ENCODE measurements at places on chromosomes 2 and 18.
A peak's percentile ranks its signal among the peaks of the same experiment; 100 is the strongest.

DNA sequence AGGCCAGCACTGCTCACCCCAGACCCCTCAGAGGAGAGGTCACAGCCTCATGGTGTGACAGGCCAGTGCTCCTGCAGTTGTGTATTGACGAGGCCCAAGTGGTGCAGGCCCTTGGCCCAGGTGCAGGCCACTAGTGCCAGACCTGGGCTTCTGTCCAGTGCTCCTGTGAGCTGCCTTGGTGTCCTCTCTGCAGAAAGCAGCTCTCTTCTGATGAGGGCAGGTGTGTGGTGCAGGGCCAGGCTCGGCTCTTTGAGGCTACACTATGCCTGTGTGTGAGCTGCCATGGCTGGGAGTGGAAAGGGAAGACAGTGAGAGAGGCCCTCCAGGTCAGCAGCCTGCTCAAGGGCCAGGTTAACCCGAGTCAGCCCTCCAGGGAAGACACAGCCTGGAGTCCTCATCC is 17.1 kb downstream of the EHD3 start:
- no peak for DNase-seq

DNA sequence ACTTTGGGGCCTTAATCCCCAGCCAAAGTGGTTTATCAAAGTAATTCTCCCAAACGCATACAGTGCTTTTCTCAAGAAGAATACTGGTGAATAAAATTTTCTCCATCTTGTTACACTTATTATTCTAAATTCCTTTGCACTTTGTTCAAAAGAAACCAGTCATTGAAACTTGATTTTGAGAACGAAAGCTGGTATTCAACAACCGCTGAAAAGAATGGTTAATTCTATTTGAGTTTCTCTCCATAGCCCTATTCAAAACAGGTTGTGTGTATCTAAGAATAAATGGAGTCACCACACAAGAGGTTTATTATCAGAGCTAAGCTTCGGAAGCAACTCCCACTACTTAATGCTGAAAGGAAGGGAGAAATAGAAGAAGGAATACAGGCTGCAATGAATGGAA is 117.7 kb downstream of the C1D start:
- no peak for DNase-seq

- no peak for DNase-seq
Observed at GRCh38 chr18:62590799-62591590, 68.2 kb downstream of the ZCCHC2 start.

- no peak for DNase-seq
Observed at GRCh38 chr18:69895066-69896047, 52.3 kb downstream of the CD226 start.

- DNase-seq: no peak
Observed at GRCh38 chr2:133098787-133099186, 428.8 kb upstream of the LYPD1 start.

- DNase-seq: no peak
Observed at GRCh38 chr2:232234922-232235615, 143.5 kb upstream of the ALPP start.

- no peak for DNase-seq
Observed at GRCh38 chr2:172513524-172513900, 42.4 kb upstream of the PDK1 start.

- no peak for DNase-seq
Observed at GRCh38 chr2:231393149-231394131, 2.1 kb upstream of the B3GNT7 start.

GRCh38 chr2:32124660-32125059 is 41.0 kb upstream of the SLC30A6 start:
- no peak for DNase-seq

DNA sequence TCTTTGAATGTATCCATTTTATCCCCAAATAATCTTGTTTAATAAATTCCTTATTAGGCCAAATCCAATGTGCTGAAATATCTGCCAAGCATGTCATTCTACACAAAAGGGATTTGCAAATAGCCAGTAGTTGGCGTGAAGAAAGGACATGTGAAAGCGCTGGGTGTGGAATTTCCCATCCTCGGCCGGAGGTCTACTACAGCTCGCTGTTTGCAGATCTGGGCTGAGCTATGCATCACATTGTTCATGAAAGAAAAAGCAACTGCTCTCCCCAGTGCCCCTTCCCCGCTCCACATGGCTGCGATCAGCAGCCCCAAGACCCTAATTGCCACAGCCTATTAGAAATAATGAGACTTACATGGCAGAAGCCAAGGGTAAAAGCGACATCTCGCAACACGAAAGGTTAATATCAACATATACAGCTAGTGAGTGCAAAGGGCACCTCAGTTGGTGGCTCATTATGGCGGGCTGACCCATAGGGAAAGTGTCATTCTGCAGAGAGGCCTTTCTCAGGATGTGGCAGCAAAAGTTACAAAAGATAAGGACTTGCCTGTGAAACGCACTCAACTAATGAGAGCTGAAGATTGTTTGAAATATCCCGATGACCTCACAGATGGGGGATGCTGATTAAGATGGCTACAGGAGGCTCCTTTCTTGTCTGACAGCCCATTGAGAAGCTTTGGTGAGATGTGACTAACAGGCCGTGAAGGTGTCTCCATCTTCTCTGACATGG is 126.9 kb upstream of the CYP1B1 start:
- no peak for DNase-seq

GRCh38 chr2:240846873-240847595 is 21.6 kb upstream of the AGXT start:
- DNase-seq: no peak

DNA sequence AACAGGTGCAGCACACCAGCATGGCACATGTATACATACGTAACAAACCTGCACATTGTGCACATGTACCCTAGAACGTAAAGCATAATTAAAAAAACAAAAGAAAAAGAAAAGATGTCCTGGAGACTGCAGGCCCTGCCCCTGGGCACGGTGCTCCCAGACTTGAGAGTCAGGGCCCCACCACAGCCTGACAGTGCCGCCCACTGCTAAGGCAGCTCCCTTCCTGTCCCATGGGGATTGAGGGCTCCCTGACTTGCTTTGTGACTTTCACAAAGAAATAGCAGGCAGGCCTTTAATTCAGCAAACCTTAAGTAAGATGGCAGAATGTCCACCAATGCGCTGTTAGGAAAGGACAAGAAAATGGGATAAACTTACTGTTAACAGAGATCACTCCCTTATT is 116.8 kb downstream of the NDUFA10 start:
- DNase-seq: no peak

DNA sequence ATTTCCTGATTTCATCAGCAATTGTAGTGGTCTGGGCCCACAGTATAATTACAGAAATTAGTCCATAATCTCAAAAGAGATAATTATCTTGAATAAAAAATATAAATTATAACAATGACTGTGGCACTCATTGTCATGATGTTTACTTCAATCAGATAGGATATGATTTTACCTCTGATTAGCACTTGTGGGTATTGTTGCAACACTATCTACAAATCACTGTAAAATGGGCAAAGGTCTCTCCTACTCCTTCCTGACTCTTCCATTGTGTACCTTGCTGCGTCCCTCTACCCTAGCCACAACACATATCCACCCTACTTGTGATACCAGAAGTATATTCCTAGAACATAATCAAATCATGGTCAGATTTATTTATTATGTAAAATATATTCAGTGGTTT is 200.9 kb upstream of the TRIB2 start:
- no peak for DNase-seq

GRCh38 chr2:27856386-27856785 is 33.8 kb downstream of the RBKS start:
- no peak for DNase-seq

DNA sequence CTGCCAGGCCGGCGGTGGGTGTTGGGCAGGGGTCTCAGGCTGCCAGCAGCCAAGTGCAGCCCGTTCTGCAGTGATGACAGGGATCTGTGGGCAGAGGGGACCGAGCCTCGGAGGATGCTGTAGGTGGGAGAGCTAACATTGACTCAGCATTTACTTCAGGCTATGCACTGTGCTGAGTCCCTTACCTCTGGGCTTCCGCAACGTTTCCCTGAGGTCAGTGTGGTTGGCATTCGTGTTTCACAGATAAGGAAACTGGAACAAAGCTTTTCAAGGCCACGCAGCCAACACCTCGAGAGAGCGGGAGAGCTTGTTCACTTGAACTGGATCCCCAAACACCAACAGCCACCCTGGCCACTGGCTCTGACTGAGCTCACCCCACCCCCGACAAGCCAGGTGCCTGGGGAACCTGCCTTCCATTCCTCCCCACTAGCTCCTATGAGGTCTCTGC is 839 bp upstream of the GPR148 start:
- DNase-seq: peak; percentile 20

GRCh38 chr2:220374282-220374681 is 746.9 kb downstream of the SLC4A3 start:
- no peak for DNase-seq

GRCh38 chr2:18362696-18363095 is 197.8 kb downstream of the RDH14 start:
- DNase-seq: peak; percentile 74

GRCh38 chr2:71849607-71850305 is 297.9 kb downstream of the CYP26B1 start:
- no peak for DNase-seq

DNA sequence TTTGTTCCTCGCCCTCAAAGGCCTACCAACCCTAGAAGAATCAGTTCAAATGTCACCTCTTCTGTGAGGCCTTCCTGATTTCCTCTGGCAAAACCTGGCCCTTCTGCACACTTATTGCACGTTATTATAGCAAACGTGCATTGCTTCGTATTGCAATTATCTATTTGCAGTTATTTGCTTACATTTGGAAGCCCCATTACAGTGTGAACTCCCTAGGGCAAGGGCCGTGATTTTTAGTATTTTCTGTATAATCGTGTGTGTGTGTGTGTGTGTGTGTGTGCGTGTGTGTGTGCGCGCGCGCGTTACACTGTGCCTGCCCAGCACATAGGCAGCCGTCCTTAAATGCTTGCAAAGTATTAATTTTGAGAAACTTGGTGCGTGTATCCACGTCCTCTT is 460 bp upstream of the SEMA4F start:
- no peak for DNase-seq

- no peak for DNase-seq
Observed at GRCh38 chr2:232920760-232921159, 50.7 kb downstream of the SNORC start.

GRCh38 chr2:26847307-26847654 is 651 bp upstream of the DPYSL5 start:
- no peak for DNase-seq

GRCh38 chr2:55089726-55090125 is 39.5 kb upstream of the RTN4 start:
- no peak for DNase-seq

DNA sequence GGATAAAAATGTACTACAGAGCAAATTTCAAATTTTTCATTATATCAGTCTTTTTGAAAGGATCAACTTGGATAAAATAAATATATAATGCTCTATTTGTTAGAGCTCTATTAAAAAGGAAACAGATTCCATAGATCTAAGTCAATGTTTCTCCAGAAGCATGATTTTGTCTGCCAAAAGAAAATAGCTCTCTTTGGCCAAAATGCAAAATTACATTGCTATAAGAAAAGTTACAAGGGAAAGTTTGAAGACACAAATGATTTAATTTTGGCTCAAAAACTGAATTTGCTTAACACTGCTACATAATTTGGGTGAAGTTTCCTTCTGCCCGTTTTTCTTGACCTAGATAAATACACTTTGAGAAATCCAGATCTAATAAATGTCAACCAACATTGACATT is 15.7 kb downstream of the C2orf69 start:
- DNase-seq: no peak

- DNase-seq: no peak
Observed at GRCh38 chr2:149226790-149227189, 103.6 kb upstream of the LYPD6 start.

DNA sequence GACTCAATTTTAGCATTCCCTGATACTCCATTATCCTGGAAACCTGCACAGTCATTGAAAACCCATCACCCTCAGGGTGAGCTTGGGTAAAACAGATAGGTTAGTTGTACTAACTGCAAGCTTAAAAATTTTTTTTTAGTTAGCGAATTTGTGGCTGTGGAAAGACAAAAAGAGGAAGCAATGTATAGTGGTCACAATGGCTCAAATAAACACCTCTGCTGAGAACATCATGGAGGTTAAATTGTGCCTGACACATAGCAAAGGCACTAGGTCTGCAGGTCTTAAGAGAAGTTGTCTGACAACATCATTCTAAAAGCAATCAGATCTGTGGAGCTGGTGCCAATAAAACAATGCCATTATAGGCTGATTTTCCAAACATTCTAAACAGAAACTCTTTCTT is 84.4 kb upstream of the CAVIN2 start:
- no peak for DNase-seq

DNA sequence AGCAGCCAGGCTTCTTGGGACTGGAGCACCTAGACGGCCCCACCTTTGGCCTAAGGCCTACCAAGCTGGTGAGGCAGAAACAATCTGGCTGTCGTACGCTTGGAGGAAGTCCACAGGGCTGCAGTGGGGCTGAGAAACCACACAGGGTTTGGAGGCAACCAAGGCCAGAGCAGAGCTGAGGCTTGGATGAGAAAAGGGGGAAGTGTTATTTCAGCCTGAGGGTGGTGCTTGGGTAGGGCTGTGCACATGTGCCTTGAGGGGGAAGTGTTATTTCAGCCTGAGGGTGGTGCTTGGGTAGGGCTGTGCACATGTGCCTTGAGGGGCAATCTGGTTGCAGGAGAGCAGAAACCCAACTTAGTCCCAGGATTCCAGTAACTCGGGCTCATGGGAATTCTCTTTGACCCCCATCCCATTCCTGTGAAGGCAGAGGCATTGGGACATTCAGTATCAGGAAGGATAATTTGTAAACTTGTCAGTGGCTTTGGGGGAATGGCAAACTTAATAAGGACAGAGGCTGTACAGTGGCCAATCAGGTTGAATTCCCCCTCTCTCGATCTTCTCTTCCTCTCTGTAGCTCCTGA is 971 bp upstream of the FBXO41 start:
- DNase-seq: no peak

- DNase-seq: peak; percentile 68
Observed at GRCh38 chr2:169895294-169895985, 68.2 kb downstream of the UBR3 start.

DNA sequence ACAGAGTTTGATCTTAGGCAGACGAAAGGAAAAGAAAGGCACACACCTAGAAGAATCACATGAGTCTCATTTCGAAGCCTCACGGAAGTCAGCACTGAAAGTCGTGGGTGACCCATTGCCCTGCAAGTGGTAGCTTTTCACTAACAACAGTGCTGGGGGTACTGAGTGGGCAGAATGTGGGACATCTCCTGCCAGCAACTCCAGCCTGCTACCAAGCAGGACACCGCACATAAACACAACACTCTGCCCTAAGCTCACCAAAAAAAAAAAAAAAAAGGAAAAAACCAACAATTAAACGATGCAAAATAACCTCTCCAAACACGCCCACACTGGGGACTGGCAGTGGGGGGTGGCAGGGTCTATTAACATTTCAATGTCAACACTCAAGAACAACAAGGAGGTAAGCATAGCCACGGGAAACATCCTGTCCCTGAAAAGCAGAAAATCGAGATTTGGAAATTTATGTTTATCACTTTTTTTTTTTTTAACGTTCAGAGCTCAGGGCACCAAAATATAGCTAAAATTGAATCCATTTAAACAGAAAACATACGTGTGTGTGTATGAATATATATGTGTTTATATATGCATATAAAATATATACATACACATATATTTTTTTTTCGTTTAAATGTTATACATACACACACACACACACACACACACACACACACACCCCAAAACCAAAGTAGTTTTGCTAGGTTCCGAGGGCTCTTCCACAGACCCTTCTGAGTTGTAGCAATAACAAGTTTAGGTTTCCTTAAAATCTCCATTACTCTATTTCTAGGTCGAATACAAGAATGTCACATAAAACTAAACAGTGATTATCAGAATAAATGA is 2.2 kb downstream of the INO80D start:
- no peak for DNase-seq

Measured in amniotic epithelial cell (primary cell).